Upper lobe of right lung (tissue), 1 donor: ENCODE measurements at places on chromosomes 12 and 14. TPM values are rescaled to one million over a fixed set of nuclear protein-coding genes. Genes with fewer than 3 reads are reported as not detected.

GRCh38 chr12:130713581-130713991 is 2.5 kb downstream of the RIMBP2 start:
- no peak for DNase-seq

GRCh38 chr14:91115986-91116770 is 2.3 kb downstream of the DGLUCY start:
- DNase-seq: no peak

DNA sequence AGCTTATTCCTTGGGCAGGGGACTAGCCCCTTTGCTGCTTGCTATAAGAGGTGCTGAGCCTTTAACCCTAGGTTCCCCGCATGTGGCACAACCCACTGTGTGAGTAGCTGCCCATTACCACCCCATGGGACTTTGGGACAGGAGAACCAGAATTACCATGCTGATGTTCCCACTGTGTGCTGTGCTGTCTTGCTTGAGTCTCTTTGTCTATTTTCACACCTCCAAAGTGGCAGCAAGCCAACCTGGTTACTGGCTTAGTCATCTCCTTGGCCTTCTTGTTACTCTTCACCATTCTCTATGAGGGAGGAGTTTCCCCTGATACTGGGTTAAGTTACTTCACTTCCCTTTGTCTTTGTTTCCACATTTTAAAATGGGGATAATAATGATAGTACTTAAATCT is 73.4 kb upstream of the ETV6 start:
- DNase-seq: no peak

DNA sequence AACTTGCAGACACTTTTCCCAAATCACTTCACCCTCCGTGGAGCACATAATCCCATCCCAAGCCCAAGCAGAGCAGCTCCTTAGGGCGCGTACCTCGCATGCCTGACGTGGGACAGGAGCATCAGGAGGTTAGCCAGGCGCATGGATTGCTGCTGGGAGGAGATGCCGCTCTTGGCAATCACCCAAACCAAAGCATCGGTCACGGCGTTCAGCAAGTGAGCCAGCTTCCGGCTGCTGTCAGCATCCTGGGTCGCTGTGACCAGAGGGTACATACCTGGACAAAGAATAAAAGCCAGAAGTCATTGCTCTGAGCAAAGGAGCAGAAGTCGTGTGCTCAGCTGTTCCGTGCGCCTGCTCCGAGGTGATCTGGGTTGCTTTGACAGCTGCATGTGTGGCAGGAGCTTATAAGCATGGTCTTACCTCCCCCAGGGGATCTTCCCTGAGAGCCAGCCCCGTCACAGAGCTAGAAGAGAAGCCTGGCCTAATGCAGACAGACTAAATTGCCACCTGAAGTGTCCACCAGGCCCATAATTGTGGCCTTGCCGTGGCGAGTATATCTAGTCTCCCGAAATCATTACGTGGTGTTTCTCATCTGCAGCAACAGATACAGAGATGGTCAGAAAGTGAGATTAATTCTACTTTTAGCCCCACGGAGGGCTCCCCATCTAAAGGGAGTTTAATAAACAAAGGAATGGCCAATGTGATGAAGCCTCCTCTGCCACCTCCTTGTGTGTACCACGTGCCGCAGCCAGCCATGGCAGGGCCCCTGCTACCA is 59.1 kb downstream of the ESR2 start:
- DNase-seq: no peak

GRCh38 chr12:45289245-45290215 is 73.6 kb downstream of the ANO6 start:
- no peak for DNase-seq

DNA sequence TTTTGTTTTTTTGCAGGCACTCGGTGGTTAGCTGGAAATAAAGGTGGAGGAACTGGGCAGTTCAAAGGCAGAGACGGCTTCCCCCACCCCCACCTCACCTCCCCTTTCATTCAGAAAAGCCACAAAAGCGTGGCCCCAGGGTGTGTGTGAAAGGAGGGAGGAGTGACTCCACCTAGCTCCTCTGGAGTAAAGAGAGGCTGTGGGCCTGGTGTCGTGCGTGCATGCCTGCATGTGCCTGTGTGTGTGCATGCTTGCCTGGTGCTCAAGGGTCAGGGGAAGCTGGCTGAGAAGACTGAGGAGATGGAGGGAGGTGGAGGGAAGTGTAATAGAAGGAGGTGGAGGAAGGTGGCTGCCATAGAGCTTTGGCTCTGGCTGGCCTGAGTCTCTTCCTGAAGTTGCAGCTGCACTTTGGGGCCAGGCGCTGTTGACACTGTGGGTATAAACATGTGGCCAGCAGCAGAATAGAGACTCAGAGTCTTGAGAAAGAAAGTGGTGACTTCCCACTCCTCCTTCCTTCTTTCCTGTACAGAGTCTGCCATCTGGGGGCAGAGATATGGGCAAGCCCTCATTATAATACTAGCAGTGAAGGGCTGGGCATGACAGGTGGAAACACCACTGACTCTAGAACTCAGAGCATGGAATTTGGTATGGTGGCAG is 36.9 kb upstream of the SINHCAF start:
- DNase-seq: no peak

DNA sequence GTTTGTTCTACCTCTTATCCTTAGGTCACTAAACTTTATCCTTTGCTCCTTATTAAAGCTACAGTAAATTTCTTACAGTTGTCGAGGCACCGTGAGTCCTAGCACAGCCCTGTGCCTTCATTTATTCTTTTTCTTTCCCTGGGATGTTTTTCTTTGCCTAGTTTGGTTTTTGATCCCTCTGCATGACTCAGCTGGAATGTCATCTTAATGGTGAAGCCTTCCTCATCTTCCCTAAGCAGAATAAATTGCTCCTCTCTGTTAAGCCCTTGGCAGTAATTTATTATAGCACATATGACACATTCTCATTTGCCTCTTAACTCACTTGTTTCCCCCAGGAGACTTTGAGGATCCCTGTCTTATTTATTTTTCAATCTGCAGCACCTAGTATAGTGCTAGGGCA is 16.6 kb downstream of the ACTR10 start:
- DNase-seq: no peak

- DNase-seq: no peak
Measured at GRCh38 chr14:105026033-105026785, 5.3 kb upstream of the CDCA4 start.

- DNase-seq: no peak
Measured at GRCh38 chr14:29222671-29223268, 456.2 kb downstream of the FOXG1 start.

- DNase-seq: no peak
Measured at GRCh38 chr12:132021965-132022364, 72.2 kb downstream of the EP400 start.

GRCh38 chr12:93387780-93388179 is 10.1 kb downstream of the NUDT4 start:
- no peak for DNase-seq

- peak; percentile 48 for DNase-seq
Measured at GRCh38 chr12:55694651-55695050, 13.1 kb downstream of the ITGA7 start.

GRCh38 chr12:91256411-91256810 is 73.8 kb upstream of the DCN start:
- no peak for DNase-seq

GRCh38 chr12:118463677-118464076 is 87.3 kb downstream of the SUDS3 start:
- no peak for DNase-seq

DNA sequence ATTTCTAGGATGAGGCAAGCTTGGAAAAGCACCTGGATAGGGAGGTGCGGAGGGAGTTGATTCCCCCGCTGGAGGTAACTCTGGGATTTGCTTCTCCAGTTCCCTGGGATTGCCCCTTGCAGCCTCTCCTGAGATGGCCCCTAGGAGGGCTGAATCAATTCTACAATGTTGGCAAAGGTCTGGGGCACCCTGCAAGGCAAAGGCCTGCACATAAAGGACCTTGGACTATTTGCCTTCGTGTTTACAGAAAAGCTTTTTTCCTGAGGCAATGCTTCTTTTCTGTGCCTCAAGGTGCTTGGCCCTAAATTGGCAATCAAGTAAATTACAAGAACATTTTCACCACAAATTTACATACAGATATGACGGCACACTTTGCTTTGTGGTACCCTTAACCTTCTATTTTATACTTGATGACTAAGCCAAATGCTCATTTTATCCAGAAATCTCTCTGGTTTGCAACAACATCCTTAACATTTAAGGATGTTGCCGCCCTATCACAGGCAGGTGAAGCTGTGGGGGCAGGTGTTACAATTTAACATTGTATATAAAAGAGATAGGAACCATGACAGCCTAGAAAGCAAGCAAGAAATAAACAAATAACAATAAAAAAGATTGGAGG is 40.3 kb downstream of the TIMELESS start:
- DNase-seq: no peak

DNA sequence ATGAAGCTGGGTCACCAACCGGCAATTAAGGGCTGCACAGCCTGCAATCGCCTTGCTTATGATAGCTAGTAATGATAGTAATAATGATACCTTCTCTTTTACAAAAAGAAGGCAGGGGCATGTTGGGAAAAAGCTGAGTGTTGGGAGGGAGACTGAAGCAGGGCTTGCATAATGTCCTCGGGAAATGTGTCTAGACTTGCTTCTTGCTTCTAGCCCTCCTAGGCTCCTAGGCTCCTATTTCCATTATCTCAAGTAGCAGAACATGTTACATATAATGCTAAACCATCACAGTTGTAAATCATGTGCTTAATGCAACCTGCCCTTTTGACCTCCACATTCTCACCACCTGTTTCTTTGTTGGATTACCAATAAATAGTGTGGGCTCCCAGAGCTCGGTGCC is 18.7 kb downstream of the RERGL start:
- no peak for DNase-seq

DNA sequence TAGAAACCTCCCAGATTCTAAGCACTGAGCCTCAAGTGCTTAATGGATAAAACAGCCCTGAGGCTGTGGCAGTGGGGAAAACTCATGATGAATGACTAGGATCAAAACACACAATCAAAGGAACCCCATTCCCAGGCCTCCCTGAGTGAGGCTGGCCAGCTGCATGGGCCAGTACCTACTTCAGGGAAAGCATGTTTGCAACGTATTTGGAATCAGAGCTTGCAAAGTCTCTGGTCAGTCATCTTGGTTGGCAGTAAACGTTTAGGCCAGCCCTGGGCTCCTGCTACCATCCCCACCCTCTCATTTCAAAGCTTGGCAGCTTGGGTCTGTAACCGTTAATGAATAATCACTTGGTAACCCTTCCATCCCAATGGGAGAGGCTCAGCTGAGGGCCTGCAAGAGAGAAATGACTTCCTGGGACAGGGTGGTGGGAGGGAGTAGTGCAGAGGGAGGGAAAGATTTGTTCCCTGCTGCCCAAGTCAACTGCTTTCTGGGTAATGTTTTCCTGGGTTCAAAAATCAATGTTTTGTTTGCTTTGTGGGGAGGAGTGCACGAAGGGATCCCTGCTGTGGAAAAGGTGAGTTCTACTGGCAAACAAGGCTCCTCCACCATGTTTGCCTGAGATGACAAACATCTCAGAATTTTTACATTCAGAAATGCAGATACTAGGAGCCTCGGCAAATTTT is 2.0 kb upstream of the RNASE8 start:
- no peak for DNase-seq

- peak; percentile 89 for DNase-seq
Measured at GRCh38 chr12:48996794-48997718, 2.1 kb downstream of the DDN start.

- no peak for DNase-seq
Measured at GRCh38 chr12:46891306-46891705, 65.5 kb upstream of the SLC38A4 start.

DNA sequence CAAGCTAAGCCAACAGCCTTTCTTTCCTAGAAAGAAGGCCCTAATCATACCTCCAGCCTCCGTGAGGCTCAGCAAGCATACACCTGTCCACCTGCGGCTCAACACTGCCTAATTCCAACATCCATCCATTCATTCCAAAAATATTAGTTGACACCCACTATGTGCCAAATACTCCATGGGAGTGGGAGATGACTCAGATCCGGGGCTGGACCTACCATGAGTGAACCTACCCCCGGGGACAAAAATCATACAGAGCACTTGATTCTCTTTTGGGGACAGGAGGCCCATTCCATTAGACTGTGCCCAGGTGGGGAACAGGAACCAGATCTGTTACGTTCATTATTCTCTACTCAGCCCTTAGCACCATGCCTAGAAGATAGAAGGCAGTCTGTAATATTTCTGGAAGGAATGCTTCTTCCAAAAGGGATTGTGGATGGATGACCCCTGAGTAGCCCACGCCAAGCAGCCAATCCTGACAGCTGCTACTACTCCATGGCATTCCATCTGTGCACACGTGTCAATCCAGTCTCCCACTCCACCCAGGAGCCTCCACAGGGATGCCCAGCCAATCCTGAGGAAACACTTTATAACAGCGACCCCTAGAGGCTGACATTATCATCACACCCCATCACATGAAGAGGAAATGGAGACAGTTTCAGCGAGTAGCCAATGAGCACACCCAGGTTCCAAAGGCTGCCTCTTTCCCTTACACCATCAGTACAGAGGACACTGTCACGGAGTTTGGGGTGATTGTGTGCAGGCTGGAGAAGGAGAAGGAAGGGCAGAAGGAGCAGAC is 170.7 kb downstream of the ESRRB start:
- DNase-seq: no peak

GRCh38 chr12:124821252-124822200 is 42.1 kb downstream of the SCARB1 start:
- no peak for DNase-seq

DNA sequence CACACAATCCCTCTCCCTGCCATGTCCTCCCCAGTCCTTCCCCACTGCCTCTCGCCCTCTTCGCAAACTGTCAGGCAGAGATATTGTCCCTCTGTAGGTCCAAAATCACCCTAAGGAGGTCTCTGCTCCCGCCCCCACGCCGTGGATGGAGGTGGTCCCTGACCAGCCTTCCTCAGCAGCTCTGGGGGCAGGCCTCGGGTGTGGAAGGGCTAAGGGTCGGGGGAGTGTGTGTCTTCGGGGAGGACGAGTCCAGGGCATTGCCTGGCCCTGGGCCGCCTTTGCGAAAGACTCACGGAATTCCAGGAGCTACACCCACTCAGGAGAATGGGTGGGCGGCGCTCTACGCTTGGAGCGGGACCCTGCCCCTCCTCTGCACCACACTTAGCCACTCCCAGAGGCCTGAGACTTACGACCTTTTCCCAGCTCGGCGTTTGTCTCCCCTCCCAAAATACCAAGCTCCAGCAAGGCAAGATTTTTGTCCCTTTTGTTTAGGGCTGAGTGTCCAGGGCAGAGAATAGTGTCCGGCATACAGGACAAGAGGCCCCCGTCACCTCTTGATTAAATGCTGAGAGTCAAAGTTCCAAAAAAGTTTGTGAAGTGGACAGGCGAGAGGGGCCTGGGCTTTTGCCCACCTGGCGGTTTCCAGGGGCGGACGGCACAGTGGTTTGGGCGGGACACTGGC is 881 bp downstream of the PYGL start:
- DNase-seq: peak; percentile 79

GRCh38 chr12:109448707-109449390 is 28.3 kb downstream of the KCTD10 start:
- no peak for DNase-seq

The RIMBP2 gene
- 0.09 TPM for total RNA-seq

The DPF3 gene
- 0.90 TPM for total RNA-seq

The C1S gene
- 321 TPM for total RNA-seq

The LRRC10 gene
- not detected for total RNA-seq

The CCDC85C gene
- total RNA-seq: 22.6 TPM

The MGP gene
- total RNA-seq: 472 TPM

The ATN1 gene
- total RNA-seq: 149 TPM

The PRB2 gene
- not detected for total RNA-seq

The ITGB7 gene
- 7.7 TPM for total RNA-seq

The ASCL4 gene
- total RNA-seq: not detected

The CLEC4A gene
- 8.3 TPM for total RNA-seq

The GDF3 gene
- 0.32 TPM for total RNA-seq

The CLEC6A gene
- total RNA-seq: 2.0 TPM
